ENCODE measurements at places on chromosomes 7 and 10.

DNA sequence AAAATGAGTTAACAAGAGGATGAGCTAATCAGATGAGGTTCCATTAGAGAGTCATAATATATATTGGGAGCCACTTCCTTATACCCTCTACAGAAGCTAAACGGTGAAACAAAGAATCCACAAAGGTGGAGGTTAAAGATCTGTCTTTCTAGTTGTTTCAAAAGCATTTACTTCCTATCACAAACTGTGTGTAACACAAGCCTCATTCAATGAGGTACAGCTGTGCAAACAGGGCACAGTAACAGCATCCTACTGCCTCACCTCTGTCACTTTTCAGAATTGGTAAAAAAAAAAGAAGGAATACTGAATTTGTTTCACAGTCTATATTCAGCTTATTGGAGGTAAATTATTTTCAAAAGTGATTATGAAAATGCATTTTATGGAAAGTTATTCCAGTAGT, 128.7 kb downstream of the AGMO start:
- peak; percentile 86 for DNase-seq

- DNase-seq, result no peak
Measured at GRCh38 chr10:79182781-79183467, 114.2 kb downstream of the ZMIZ1 start.

DNA sequence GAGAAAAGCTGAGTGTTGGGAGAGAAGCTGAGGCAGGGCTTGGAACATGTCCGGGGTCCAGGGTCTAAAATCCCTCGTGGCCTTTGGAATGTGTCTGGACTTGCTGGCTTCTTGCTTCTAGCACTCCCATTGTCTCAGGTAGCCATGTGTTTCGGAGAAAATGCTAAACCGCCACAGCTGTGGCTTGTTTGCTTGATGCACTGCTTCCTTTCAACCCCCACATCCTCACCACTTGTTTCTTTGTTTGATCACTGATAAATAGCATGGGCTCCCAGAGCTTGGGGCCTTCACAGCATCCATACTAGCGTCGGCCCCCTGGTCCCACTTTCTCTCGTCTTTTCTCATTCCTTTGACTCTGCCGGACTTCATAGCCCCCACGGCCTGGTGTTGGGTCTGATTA, 102.7 kb downstream of the ANKRD26 start:
- DNase-seq, result no peak

DNA sequence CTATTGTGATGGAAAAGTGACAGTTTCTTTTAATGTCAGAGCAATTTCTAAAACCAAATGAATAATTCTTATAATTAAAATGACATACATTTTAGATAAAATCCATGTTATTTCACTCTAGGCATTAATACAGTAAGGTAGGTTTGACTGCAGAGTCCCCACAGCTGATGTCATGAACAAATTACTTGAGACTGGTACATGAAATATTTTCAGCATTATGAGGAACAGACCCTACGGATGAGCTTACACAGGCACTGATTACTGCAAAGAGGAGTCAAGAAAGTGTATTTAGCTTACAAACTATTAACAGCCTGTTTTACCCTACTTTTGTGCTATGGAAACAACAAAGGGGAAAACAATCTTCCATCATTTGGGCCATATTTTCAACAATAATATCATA, 8.9 kb downstream of the COL1A2 start:
- no peak for DNase-seq

DNA sequence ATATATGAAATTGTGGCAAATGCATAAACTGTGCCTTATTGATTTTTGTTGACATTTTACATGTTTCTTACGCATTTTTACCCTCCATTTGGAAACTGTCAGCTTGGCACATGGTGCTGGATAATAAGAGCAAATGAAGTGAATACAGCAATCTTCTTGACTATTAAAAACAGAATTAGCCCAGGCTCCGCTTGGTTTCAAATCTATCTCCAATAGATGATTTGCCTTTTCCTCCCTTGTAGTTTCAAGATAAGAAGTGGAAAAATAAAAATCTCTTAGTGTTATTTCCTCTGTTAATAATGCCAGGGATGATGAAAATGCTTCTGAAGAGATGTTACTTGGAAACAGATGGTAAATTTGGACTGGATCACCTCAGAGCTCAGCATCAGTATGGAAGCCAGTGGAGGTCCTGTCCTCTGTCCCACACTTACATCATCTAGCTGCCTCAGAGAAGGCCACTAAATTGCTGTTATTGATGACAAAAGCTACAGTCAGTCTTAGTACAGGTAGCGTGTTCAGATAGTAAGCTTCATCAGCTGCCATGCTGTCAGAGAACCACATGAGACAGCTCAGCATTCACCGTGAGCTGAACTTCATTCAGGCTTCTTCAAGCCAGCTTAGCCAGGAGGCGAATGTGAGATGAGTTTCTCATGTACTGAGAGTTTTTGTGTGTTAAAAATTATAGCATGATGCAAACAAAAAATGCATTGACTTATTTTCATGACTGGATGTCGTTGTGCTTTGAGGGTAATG, 246.8 kb downstream of the CELF2 start:
- no peak for DNase-seq

DNA sequence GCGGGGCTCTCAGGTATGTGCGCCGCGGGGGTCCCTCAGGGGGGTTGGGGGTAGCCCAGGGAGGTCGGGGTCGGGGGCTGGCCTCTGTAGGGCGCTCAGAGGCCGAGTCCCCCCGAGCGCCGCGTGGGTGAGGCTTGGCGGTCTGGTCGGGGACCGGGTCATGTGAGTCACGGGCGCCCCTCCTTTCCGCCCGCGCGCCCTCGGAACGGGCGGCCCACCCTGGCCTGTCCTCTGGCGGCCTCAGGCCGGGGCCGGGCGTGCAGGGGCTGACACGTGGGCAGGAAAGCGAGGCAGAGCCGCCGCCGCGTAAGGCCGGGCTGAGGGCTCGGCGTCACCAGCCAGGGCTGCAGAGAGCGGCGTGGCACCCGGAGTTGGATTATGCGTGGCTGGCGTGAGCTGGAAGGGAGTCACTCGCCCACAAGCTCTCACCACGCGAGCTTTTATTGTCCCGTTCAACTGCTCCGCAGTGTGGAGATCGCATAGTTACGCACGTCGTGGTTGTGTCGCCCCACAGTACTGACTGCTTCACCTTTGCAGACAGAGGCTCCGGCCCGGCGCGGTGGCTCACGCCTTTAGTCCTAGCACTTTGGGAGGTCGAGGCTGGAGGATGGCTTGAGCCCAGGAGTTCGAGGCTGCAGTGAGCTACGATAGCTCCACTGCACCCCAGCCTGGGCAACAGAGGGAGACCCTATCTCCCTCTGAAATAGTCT, 385 bp downstream of the SHLD2 start:
- peak; percentile 19 for DNase-seq

GRCh38 chr7:80415522-80415921, 96.3 kb downstream of the GNAT3 start:
- DNase-seq, result no peak

- DNase-seq, result no peak
Measured at GRCh38 chr10:10259013-10259412, 758.7 kb upstream of the CELF2 start.

DNA sequence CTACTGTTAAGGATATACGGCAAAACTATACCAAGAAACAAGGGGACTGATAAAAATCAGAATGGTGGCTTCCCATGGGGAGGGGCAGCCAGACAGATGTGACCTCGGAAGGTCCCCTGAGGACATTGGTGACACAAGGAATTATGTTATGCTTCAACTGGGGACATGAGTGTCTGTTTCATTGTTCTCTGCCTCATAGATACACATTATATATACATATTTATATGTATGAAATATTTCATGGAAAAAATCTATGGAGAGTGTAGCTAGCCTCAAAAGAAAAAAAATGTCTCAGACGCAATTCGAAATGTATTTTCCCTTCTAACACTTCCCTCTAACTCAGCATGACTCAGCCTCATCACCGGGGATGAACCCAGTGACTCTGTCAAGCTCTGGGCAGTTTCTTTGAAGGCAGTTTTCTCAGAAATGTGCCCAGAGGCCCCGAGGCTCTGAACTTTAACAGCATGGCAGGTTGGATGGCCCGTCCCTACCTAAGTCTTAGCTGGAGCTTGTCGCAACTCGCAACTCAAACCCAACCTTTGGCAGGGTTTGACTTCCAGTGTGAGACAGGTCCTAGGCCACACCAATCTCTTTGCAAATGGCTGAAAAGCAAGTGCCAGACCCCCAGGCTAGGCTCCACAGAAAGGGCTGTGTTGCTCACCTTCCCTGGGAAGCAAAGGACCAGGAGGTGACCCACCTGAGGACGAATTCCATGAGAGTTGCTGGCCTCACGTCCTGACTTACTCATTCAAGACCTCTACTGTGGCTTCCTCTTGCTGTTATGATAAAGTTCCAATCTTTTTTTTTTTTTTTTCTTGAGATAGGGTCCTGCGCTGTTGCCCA, 86.9 kb downstream of the CARD11 start:
- DNase-seq, result no peak
